ENCODE measurements at places on chromosomes 5 and 9.

- no peaks in the 10 kb centered on the region for H3K4me1 ChIP-seq
- no peaks in the 10 kb centered on the region for H3K36me3 ChIP-seq
- H3K4me3 ChIP-seq: no peak overlapping the region
Measured at GRCh38 chr5:147821766-147822165, 9.7 kb downstream of the SPINK1 start.

GRCh38 chr5:174359071-174359470, 313.6 kb downstream of the NSG2 start:
- no peaks in the 10 kb centered on the region for H3K4me1 ChIP-seq
- no peaks in the 10 kb centered on the region for H3K27me3 ChIP-seq
- H3K36me3 ChIP-seq: no peaks in the 10 kb centered on the region
- no peak for DNase-seq

DNA sequence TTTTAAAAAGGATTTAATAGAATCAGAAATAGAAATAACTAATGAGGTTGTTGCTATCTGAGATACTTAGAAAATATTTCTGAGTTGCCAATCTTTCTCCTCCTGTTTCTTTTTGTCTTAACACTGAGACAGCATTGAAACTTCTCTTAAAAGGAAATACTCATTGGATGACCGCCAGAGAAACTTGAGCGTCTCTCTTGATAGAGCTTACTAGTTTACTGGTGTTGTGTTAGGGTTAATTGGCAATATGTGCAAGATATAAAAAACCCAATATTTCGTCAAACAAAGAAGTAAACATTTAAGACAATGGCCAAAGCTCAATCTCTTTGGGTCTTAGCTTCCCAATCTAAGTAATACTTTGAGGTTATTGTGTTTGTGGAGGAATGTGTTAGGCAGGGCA, 176.4 kb upstream of the CHD1 start:
- no peaks in the 10 kb centered on the region for H3K36me3 ChIP-seq
- no peak for DNase-seq
- H3K4me3 ChIP-seq: no peak overlapping the region
- H3K4me1 ChIP-seq: no peaks in the 10 kb centered on the region
- H3K27me3 ChIP-seq: no peaks in the 10 kb centered on the region

DNA sequence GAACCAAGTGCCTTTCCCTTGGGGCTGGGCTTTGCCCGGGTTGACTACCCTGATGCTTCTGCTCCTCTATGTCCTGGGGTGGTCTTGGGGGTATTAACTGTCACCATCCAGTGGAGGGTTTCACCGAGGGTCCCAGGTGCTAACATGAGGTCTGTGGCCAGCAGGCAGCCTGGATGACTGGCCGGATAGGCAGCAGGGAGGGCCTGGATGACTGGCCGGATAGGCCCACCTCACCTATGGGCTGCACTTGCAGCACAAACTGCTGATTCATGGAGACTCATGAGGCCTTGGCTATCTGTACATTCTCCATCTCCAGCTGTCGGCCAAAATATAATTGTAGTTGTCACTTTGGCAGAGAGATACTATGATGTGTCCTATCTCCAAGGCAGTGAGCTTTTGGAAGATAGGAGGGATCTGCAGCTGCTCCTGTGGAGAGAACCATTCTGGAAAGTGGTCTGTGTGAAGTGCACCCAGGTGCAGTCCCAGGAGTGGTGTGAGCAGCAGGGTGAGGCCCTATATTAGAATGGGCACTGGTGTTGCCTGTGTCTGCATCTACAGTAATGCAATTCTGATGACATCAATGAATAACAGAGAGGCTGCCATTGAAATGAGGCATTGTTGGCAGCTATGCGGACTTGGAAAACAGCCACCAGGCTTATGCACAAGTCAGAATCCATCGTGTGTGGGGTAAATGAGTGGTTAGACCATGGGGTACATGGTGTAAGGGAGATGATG, 26.3 kb upstream of the CDKN2AIPNL start:
- H3K27ac ChIP-seq: no peak overlapping the region
- no peaks in the 10 kb centered on the region for H3K36me3 ChIP-seq
- H3K27me3 ChIP-seq: no peaks in the 10 kb centered on the region
- DNase-seq: no peak
- no peak overlapping the region for H3K4me3 ChIP-seq

GRCh38 chr9:73583576-73583975, 431.9 kb downstream of the ANXA1 start:
- H3K4me3 ChIP-seq: no peak overlapping the region
- H3K4me1 ChIP-seq: no peaks in the 10 kb centered on the region
- H3K27me3 ChIP-seq: no peaks in the 10 kb centered on the region
- no peak for DNase-seq

DNA sequence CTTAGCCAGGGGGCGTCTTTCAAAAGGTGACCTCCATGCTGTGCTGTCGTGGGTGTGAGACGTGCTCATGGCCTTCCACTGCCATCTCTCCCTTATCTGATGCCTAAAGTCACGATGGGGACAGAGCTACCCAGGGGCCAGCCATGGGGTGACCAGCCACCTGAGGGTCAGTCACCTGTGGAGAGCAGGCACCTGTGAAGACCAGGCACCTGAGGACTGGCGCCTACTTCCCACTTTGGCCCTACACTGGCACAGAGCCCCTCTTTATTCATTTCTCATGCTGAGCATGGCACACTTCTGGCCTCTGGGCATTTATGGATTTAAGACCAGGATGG, 6.4 kb upstream of the EXOC3 start:
- no peak for DNase-seq
- H3K36me3 ChIP-seq: no peaks in the 10 kb centered on the region
- no peaks in the 10 kb centered on the region for H3K27me3 ChIP-seq
- H3K27ac ChIP-seq: no peak overlapping the region
- H3K4me3 ChIP-seq: no peak overlapping the region

GRCh38 chr9:123107639-123108285, 74.3 kb downstream of the GPR21 start:
- DNase-seq: no peak
- no peaks in the 10 kb centered on the region for H3K27me3 ChIP-seq
- H3K4me3 ChIP-seq: no peak overlapping the region
- no peaks in the 10 kb centered on the region for H3K4me1 ChIP-seq
- peaks cover 30% of the 10 kb centered on the region for H3K36me3 ChIP-seq

- H3K27me3 ChIP-seq: no peaks in the 10 kb centered on the region
- no peaks in the 10 kb centered on the region for H3K36me3 ChIP-seq
- H3K27ac ChIP-seq: no peak overlapping the region
- no peaks in the 10 kb centered on the region for H3K4me1 ChIP-seq
- no peak for DNase-seq
Measured at GRCh38 chr5:170430866-170431437, 41.8 kb upstream of the KCNMB1 start.

DNA sequence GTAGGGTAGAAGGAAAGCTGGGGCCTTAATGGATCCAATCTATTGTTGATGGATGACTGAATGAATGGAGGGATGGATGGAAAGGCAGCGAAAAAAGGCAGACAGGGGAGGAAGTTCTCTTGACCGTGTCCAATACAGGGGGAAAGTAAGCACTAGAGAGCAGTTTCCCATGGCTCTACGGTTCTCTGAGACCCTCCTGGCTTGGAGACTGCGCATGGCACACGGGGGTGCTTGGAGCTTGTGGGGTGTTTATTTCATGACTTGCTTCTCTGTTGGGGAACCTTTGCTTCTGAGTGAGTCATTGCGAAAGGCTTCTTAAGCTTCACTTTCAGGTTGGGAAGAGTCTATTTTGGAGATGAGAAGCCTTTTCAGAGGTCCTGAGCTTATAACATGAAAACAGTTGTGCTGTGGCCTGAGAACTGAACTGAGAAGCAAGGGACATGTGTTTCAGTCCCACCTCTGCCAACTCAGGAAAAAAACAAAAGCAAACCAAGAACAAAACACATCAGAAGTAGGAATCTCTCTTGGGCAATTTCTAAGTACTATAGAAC, 12.8 kb upstream of the TEX48 start:
- no peak for DNase-seq
- no peaks in the 10 kb centered on the region for H3K36me3 ChIP-seq
- no peaks in the 10 kb centered on the region for H3K27me3 ChIP-seq
- no peaks in the 10 kb centered on the region for H3K4me1 ChIP-seq
- H3K27ac ChIP-seq: no peak overlapping the region

DNA sequence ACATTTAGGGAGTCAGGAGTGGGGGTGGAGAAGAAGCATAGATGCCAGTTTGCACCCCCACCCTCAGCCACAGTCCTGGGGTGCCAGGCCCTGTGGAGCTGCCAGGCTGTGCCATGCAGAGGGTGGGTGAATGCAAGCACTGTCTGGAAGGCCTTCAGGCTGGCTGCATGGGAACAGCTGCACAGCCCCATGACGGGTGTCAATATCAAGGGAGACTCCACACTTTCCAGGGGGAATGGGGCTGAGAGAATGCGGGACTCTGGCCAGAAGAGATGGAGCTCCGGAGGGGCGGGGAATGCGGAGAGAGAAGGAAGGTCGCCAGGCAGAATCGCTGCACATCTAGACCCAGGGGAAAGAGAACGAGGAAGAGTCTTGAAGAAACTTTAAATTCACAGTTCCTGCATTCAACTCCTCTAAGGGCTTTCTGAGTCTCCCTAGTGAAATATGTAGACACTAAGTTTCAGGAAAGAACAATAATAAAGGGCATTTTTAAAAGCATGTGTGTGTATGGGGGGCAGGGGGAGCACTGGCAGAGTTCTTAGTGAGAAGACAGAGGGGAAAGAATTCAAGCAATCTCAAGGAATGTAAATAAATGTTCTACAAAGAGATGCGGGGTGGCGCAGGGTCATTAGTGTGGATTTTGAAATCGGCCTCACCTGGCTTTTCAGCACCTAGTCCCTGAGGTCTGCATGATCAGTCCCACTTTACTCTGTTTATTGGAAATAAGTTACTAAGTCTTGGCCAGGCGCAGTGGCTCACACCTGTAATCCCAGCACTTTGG, 59.1 kb downstream of the BOD1 start:
- no peaks in the 10 kb centered on the region for H3K27me3 ChIP-seq
- H3K4me1 ChIP-seq: peaks cover 10% of the 10 kb centered on the region
- DNase-seq: no peak

DNA sequence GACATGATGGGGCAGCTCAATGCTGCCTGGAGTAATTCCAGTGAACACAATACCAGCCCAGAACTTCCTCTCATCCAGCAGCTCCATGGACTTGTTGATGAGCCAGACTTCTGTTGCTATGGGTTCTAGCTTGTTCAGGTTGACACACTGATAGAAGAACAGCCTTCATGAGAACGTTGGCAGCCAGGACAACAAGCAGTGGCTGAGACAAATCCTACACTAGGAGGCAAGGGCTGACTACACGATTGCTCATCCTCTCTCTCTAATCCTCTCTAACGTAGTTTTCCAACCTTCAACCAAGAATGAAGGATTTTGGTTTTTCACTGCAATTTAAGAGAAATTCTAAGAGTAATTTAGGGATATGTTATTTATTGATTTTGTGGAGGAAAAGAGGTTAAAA, 67.8 kb downstream of the NIPSNAP3B start:
- H3K4me1 ChIP-seq: no peaks in the 10 kb centered on the region
- H3K27me3 ChIP-seq: no peaks in the 10 kb centered on the region
- peaks cover 44% of the 10 kb centered on the region for H3K36me3 ChIP-seq
- DNase-seq: no peak
- no peak overlapping the region for H3K27ac ChIP-seq
- no peak overlapping the region for H3K4me3 ChIP-seq

DNA sequence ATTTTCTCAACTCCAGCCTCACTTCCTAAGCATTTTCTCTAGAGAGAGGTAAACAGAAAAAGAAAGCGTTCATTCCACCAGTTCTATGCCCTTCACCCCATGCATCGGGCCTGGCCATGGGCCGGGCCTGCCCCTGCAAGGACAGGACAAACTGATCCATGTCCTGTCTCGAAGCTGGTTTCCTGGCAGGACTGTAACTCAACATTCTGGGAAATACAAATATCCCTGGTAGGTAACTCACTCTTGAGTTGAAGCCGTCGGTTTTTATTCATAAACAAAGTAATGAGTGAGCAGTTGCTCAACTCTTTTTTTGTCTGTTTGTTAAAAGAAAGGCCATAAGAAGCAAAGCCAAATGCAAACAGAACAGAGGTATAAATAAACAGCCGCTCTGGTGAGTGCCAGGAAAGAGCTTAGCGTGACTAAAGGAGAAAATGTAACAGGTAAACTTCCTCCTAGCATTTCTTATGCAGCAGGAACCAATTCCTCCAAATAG, 64.4 kb upstream of the DNAH5 start:
- H3K4me1 ChIP-seq: peaks cover 4% of the 10 kb centered on the region
- no peaks in the 10 kb centered on the region for H3K27me3 ChIP-seq
- no peak overlapping the region for H3K27ac ChIP-seq
- H3K36me3 ChIP-seq: no peaks in the 10 kb centered on the region
- no peak overlapping the region for H3K4me3 ChIP-seq

- H3K27ac ChIP-seq: no peak overlapping the region
- H3K4me1 ChIP-seq: no peaks in the 10 kb centered on the region
- H3K27me3 ChIP-seq: no peaks in the 10 kb centered on the region
- no peak for DNase-seq
- H3K36me3 ChIP-seq: no peaks in the 10 kb centered on the region
Measured at GRCh38 chr5:167052791-167053190, 1238.7 kb upstream of the WWC1 start.

DNA sequence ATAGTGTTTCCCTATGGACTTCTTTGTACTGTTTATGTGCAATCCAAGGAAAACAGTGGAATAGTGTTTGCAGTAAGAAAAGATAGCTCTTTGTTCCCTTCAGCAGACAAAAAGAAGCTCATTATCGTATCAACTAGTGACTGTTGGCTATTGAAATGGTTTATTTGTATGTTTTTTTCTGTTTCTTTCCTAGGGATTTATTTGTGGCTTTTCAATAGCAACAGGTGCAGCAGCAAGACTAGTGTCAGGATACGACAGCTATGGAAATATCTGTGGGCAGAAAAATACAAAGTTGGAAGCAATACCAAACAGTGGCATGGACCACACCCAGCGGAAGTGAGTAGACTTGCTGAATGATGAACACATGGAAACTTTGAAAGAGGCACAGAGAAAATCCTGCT, 65.1 kb downstream of the SLC44A1 start:
- no peak overlapping the region for H3K4me3 ChIP-seq
- H3K4me1 ChIP-seq: no peaks in the 10 kb centered on the region
- H3K36me3 ChIP-seq: no peaks in the 10 kb centered on the region
- no peak overlapping the region for H3K27ac ChIP-seq

DNA sequence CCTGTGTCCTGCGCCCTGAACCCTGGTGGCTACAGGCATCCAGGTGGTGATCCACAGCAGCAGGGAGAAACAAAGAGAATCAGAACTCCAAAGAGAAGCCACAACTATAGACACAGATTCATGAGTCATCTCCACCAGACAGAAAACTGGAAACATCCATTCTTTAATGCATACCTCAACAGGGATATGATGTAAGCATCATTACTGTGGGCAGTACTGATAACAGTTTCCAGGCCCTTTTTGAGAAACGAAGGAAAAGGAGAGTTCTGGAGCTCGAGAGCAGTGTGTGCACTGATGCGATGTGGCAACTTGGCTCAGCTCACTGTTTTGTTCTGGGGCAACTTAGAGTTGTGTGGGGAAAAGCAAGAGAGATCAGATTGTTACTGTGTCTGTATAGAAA, 215.6 kb upstream of the ADAMTS16 start:
- H3K27ac ChIP-seq: no peak overlapping the region
- no peak for DNase-seq
- no peak overlapping the region for H3K4me3 ChIP-seq

- no peaks in the 10 kb centered on the region for H3K27me3 ChIP-seq
- no peaks in the 10 kb centered on the region for H3K4me1 ChIP-seq
- H3K27ac ChIP-seq: no peak overlapping the region
- H3K4me3 ChIP-seq: no peak overlapping the region
- DNase-seq: no peak
Measured at GRCh38 chr9:89532478-89532877, 34.6 kb upstream of the SEMA4D start.

GRCh38 chr5:170542691-170543293, 39.0 kb downstream of the KCNIP1 start:
- H3K4me3 ChIP-seq: no peak overlapping the region
- no peaks in the 10 kb centered on the region for H3K36me3 ChIP-seq
- no peak for DNase-seq
- H3K4me1 ChIP-seq: no peaks in the 10 kb centered on the region
- no peaks in the 10 kb centered on the region for H3K27me3 ChIP-seq
- H3K27ac ChIP-seq: no peak overlapping the region
